Uterus (tissue), 4 donors: ENCODE measurements at places on chromosomes 11 and 22. TPM values are rescaled to one million over a fixed set of nuclear protein-coding genes. Genes with fewer than 3 reads are reported as not detected.

DNA sequence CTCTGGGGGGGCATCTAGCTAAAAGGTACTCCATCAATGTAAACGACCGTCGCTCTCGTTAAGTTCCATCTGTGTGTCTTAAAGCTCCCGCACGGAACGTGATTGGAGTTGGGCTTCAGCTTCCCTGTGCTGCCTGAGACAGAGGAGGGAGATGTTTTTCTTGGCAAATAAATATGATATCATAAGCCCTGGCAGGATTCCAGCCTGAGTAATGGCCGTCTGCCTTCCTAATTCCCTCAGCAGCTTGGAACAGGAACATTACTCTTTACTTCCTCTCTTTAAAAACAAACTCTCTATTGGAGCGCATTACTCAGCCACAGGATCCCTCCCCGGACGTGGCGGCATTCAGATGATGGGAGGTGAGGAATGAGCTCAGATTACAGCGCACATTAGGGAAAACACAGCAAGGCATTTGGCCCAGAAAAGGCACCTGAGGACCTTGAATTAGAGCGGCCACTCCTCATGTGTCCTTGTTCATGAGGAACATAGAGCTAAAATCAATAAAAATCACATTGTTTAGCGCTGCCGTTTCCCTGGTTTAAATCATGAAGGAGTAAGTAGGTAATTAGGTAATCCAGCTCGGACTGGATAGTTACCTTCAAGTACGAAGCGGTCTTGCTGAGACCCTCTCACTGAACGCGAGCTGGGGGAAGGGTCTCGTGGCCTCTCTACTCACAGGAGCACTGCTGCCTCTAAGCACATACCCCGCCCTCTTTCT, 230.4 kb downstream of the ST3GAL4 start:
- peak; percentile 57 for DNase-seq

DNA sequence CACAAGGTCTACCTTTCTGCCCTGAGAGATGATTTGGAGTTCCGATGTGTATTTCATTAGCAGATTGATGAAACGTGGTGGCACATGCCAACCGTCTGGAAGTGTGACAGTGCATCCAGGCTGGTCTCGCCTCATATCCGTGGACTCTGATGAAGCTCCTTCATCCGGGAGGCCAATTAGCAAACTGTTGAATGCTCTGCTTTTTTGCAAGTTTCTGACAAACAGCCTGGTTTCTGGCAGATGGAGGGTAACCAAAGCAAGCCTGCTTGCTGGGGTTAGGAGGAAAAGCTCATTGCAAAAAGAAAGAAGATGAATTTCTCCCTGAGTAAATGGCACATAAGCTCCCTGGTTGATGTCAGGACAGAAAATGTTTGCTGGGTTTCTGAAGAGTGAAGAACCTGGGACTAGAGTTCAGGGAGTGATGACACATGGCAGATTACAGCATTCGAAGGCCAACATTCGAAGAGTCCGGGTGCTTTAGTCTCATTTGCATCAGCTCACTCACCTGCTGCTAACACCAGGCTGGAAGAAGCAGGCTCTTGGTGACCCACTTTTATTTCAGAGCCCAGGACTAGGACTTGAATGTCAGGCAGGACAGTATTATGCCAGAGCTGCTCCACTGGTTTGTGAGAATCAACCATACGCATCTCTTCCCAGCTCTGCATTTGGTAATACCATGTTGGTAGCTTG, 135.9 kb upstream of the TTC12 start:
- no peak for DNase-seq

- no peak for DNase-seq
These were observed at the start of gene KCNQ1 for GRCh38 chr11:2444821-2445745. Gene KCNQ1, plus strand, starts transcription at chr11:2445008. Its CDS starts 91 bp downstream, at chr11:2445099.

DNA sequence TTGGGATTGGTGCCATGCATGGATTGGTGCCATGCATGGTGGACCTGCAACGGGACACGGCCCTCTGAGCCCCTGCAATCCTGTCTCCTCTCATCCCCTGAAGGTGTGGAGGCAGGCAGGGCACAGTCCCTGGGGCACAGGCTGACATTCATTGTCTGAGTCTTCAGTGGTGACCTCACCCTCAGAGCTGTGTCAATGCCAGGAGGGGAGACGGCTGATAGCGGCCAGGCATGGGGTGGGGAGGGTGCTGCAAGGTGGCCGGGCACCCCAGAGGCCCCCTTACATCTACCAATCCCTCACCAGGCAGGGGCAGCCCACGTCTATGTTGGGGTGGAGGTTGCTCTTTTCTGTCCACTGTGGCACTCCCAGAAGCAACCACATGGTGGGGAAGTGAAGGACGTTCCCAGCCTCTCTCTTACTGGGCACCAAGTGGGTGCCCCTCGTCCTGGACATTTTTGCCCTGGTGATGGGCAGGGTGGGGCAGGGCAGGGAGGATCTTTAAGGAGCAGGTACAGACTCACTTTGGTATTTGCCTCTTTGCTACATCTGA, 47.6 kb downstream of the NECTIN1 start:
- no peak for DNase-seq

GRCh38 chr22:36056980-36057379, 28.4 kb upstream of the RBFOX2 start:
- no peak for DNase-seq

GRCh38 chr11:17393472-17393871, 5.0 kb upstream of the KCNJ11 start:
- no peak for DNase-seq

DNA sequence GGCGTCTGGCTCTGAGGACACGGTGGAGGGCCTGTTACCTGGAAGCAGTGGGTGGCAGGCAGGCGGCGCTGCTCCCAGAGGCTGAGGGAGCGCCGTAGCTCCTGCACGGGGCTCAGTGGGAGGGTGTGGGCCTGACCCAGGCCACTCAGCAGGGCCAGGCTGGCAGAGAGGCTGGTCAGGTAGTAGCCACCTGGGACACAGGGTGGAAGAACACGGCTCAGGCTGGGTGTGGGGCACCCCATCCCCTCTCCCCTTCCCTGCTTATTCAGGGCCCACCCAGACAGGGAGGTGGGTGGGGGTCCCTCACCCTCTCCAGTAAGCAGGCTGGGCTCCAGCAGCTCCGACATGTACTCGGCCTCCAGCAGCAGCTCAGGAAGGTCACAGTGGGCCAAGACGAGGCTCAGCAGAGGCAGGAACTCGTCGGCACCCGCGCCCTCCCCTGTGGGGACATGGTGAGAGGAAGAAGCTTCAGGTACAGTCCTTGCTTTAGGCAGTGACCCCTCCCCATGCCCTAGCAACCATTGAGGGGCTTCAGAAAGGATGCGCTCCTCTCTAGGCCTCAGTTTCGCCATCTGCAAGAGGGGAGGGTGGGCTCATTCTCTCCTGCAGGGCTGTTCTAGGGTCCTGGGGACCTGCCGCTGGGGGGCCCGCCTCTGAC, 2.9 kb downstream of the RIN1 start:
- no peak for DNase-seq

GRCh38 chr11:19763330-19763729, 50.7 kb downstream of the NAV2 start:
- DNase-seq = no peak

- DNase-seq = no peak
These were observed 88.2 kb downstream of the CWC15 start for GRCh38 chr11:94885133-94885532.

DNA sequence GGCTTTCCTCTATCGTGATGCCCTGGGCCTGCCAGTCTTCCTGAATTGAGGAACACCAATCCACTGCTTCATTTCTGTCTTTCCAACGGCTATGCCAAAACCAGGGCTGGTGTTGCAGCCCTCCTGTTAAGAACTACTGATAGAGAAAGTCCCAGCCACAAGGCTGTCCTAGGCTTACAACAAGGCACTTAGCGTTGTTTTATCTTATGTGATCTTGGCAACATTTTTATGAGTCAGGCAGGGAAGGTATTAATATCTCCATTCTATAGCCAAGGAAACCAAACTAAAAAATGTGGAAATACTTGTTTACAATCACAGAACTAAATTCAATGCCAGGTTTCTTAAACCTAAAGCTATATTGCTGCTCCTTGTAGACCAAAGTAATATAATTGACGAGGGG, 89.9 kb upstream of the AMOTL1 start:
- DNase-seq = no peak

DNA sequence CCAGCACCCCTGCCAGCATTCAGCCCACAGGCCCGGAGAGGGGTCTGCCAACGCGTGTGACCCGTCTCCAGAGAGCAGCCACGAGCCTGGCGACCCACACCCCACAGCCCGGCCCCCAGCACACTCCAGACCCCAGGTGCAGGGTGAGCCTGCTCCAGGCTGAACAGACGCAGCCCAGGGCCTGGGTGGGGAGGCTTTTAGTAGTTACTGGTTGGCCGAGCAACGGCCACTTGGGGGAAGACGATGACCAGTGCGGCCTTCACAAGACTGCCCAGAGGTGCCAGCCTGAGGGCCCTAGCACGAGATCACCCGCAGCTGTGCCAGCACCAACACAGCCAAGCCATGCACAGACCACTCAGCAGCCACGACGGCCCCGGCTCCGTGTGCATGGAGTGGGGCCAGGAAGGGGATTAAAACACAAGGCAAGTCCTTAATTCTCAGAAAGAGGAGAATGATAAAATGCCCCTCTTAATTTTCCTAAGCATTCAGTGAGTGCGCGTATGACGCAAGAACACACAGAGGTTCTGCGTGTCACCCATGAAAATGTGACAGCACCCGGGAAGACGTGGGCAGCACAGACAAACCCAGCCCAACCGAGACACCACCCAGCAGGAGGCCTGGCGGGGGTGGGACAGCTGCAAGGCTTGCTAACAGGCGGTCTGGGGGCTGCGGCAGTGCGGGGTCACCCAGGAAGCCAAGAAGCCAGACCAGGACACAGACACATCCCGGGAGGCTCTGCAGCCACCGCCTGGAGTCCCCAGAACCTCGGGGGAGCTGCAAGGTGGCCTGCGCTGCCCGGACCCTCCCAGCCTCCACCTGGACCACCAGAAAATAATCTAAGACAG, 47.6 kb downstream of the BRD1 start:
- no peak for DNase-seq

GRCh38 chr22:49008682-49009235, 818.9 kb downstream of the BRD1 start:
- DNase-seq = no peak

DNA sequence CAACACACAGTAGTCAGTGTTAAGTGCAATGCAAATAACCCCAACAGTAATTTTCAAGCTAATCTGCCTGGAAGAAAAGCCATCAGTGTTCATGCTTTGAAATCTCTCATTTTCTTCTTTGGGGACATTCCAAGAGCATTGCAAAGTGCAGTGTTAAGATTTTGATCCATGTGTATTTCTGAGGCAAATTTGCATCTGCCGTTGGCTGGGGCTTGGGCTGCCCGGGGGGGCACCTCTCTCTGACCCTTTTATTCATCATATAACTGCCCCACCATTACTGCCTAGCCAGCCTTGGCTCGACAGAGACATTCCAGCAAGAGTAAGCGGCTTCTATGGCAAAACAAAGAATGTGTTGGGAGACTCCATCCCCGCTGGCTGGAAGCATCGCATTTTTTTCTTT, 483.5 kb downstream of the BRD1 start:
- no peak for DNase-seq

GRCh38 chr11:69208190-69209037, 52.7 kb downstream of the SMIM38 start:
- no peak for DNase-seq

GRCh38 chr22:32340411-32340810, 17.3 kb upstream of the RFPL3 start:
- no peak for DNase-seq

The TRPC6 gene
- total RNA-seq = 0.29 TPM

The KRTAP5-2 gene
- not detected for total RNA-seq

The KCNJ5 gene
- total RNA-seq = 0.69 TPM

The OR6T1 gene
- total RNA-seq = not detected

The DGAT2 gene
- 1.5 TPM for total RNA-seq

The PKNOX2 gene
- total RNA-seq = 0.29 TPM

The RSF1 gene
- 66.4 TPM for total RNA-seq

The NPAS4 gene
- 12.6 TPM for total RNA-seq

The OR52I2 gene
- total RNA-seq = not detected

The LIF gene
- 3.0 TPM for total RNA-seq

The POLR2F gene
- 63.8 TPM for total RNA-seq

The HPS5 gene
- total RNA-seq = 50.9 TPM
